Kidney (tissue), 22 donors: ENCODE measurements at places on chromosomes 2 and 18.

GRCh38 chr2:199742884-199743283 lies 108.1 kb downstream of the FTCDNL1 start:
- no peak for DNase-seq

DNA sequence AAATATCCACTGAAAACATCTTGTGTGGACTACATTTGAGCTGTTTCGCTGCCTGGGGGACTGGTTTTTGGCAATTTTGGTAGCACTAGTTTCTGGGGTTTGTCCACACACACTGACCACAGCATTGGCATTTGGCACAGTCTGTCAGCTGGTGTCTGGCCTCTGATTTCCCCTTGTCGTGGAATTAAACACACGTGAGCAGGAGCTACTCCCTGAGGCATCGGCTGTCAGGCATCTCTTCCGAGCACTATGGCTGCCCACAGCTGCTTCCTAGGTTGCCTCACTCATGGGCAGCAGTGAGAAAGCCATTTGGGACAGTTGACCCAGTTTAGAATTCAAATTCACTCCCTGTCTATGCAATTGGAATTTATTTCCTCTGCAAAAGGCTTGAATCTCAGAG lies 46.8 kb upstream of the FZD5 start:
- no peak for DNase-seq

DNA sequence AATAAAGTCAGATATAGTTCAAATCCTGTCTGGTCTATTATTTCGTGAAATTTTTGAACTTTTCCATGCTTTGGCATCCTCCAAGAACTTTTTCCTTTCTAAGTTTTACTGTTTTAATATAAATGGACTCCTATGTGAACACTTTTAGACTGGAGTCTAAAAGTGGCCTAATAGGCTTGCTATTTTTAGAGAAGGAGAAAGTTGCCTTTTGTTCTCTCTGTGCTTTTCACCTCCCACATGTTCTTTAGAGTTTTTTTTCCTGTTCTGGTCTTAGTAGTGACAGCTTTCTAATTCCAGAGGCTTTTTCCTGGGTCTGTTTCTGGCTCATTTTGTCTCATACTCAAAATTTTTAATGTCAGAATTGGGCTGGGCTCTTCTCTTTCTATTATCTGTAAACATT lies 72.2 kb downstream of the ADAM23 start:
- DNase-seq, result no peak

GRCh38 chr2:159073256-159073655 lies 104.8 kb downstream of the TANC1 start:
- no peak for DNase-seq

GRCh38 chr18:32760391-32760790 lies 12.4 kb downstream of the KLHL14 start:
- DNase-seq, result no peak

GRCh38 chr2:111019381-111019780 lies 101.3 kb upstream of the BCL2L11 start:
- no peak for DNase-seq

DNA sequence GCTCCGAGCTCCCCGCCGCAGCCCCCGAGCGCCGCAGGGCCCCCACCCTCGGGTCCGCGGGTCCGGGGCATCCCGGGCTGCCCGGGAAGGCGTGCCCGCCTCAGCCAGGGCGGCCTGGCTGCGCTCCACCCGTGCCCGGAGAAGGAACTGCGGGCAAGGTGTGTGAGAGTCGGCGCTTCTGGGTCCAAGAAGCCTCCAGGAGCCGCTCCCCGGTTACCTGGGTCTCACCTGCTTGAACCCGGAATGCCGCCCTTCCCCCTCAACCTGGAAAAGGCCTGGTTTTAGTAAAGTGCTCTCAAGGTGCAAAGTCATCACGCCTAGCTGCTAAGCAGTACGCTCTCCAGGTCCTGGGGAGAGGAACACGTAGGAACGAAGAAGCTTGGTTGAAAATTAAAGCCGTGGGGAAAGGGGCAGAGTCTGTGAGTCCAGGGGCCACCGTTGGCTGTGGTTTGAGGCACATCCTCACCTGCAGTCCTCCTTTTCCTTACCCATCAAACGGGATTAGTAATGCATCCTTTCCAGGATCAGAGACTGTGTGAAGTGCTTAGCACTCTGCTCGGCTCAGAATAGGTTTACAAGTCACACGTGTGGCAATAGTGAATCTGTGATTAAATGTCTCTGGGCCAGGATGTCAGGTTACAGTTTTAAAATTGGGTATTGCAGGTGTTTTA lies 1.2 kb downstream of the ASAP2 start:
- DNase-seq, result no peak

- DNase-seq, result no peak
Observed at GRCh38 chr2:180413336-180413735, 406.2 kb upstream of the CWC22 start.

- no peak for DNase-seq
Observed at GRCh38 chr2:44979581-44979980, 29.7 kb downstream of the SIX2 start.

GRCh38 chr2:224038049-224038829 lies 847 bp downstream of the SERPINE2 start:
- peak; percentile 71 for DNase-seq

GRCh38 chr2:160388464-160389263 lies 104.9 kb downstream of the RBMS1 start:
- DNase-seq, result no peak

DNA sequence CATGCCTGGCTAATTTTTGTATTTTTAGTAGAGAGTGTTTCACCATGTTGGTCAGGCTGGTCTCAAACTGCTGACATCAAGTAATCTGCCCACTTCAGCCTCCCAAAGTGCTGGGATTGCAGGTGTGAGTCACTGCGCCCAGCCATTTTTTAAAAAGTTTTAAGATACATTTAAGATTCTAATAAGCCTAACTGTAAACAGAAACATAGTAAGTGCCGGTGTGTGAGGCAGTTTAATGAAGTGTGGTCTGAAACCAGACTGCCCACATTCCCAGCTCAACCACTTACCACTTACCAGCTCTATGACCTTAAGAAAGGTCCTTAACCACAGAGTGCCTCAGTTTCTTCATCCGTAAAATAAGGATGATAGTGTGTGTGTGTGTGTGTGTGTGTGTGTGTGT lies 42.4 kb downstream of the TMEM237 start:
- DNase-seq, result no peak

DNA sequence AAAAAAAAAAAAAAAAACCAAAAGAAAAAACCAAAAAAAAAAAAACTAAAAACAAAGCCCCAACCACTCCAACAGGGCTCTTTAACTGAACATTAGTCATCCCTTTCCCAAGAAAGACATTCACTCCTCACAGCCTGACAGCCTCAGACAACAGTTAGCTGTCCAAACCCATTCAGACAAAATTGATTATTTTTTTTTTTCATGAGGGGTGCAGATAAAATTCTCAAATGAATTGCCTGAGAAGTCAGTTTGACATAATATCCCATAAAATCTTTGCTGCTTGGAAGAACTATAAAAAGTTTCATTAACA lies 206.1 kb upstream of the REV1 start:
- DNase-seq, result no peak

DNA sequence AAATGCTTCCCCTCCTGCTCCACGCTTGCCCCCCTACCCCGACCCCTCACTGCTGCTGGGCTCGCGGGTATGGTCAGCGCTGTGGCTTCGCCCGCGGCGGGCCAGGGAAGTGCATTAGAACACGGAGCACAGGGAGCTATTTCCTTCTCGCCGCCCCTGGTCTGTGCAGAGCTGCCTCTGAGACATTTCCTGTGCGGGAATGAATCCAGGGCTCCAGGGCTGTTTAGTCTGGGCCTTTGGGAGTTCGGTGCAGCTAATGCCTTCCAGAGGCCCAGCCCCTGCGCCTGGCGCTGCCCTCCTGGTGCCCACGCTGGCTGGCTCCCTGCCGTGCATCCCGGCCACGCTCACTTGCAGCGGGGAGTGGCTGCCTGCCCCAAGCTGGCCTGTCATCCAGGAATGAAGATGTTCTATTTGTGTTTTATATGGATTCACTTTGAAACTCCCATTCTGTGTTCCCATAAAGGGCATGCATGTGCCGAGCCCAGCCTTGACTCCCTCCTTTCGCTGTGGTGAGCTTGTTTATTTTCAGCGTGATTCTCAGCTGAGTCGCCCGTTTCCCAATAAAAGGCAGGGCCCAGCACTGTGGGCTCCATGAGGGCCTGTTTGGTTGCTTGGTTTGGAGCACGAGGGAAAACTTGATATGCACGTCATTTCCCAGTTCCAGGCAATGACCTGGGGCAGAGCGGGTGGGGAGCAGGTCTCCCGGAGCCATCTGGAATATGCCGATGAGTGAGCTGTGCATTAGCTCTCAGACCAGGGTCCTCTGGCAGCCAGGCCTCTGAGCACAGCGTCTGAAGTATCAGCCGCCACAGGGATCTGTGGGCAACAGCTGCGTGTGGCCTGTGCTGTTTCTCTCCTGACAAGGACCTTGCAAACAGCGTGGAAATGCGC lies 42.7 kb downstream of the SH3RF3 start:
- peak; percentile 21 for DNase-seq

DNA sequence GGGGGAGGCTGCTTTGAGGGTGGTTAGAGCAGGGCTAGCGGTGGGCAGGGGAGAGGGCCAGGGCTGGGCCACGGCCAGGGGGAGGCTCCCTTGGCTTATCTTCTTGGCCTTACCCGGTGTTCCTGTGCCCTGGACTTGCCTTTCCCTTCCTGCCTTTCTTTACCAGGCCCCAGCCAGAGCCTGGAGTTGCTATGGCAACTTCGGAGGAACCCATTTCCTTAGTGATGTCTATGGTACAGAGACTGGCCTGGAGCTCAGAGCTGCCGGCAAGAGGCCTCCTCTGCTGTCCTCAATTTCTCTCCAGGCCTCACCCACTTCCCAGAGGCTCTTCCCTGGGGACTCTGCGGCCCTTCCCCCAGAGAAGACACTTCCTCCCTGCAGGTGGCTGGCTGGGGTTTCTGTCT lies 11.5 kb downstream of the SPEG start:
- peak; percentile 60 for DNase-seq

- no peak for DNase-seq
Observed at GRCh38 chr18:48954886-48955819, 4.4 kb upstream of the SMAD7 start.

DNA sequence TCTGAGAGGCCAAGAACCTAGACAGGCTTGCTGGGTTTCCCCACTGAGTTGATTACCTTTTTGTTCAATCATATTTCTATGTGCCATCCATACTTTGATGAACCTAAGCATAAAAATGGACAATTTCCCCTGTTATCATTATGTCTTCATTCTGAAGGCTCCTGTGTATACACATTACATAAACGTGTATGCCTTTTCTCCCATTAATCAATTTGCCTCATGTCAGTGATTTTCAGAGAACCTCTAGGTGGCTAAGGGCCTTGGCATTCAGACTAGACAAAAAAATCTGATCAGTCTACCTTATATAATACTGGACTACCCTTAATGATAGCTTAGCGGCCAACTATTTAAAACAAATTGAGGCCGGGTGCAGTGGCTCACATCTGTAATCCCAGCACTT lies 4.1 kb upstream of the PEX13 start:
- no peak for DNase-seq

DNA sequence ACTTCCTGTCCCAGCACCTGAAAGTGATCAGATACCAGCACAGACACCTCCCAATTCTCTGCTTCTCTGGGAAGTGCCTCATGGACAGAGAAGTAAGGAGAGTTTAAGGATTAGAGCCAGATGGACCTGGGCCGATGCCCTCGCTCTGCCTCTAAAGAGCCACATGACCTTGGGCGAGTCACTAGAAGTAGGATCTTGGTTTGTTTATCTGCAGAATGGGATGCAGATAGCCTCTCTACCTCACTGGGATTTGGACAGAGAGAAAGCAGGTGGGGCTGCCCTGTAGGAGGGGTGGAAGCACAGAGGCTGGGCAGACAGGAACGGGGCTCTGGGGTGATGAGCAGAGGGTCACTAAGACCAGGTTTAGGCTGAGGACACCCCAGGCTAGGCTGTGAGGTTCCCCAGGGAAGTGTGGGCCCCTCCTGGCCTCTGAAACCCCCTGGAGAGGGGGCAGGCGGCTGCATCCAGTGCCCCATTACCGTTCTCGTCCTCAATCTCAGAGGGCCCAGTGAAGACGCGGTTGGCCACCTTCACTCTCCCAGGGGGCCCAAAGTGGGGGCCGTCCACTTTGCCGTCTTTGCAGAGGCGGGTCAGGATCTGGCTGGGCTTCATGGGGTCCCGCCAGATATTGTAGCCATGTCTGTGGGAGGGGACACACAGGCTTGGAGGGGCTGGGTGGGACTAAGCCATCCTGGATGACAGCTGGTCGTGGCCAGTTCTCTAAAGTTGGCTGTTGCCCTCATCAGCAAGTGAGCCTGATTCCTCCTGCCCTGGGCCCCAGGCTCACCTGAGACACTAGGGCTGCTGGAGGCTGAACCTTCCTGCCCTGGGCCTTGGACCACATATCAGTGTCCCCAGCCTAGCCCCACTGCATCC lies 13.3 kb downstream of the OTOF start:
- no peak for DNase-seq

- no peak for DNase-seq
Observed at GRCh38 chr2:173410579-173410978, 55.9 kb downstream of the CDCA7 start.

GRCh38 chr2:211455216-211455841 lies 898.9 kb downstream of the CPS1 start:
- DNase-seq, result peak; percentile 61

GRCh38 chr2:144403933-144404332 lies 116.0 kb downstream of the ZEB2 start:
- no peak for DNase-seq

DNA sequence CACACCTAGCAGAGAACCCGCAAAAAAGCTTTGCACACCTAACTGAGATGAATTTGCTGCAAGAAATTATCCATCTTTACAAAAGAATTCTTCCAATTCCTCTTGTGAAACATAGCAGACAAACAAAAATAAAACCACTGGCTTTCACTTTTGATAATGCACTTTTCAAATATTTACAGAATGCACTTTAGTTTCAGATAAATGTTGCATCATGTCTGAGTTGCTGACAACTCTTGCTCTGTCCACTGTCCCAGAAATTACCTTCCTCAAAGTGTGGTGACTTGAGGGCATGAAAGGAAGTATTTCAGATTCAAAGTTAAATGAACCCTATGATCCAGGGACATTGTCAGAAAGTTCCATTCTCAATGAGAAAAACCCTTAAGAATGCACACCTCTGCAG lies 256.2 kb upstream of the PARD3B start:
- no peak for DNase-seq

DNA sequence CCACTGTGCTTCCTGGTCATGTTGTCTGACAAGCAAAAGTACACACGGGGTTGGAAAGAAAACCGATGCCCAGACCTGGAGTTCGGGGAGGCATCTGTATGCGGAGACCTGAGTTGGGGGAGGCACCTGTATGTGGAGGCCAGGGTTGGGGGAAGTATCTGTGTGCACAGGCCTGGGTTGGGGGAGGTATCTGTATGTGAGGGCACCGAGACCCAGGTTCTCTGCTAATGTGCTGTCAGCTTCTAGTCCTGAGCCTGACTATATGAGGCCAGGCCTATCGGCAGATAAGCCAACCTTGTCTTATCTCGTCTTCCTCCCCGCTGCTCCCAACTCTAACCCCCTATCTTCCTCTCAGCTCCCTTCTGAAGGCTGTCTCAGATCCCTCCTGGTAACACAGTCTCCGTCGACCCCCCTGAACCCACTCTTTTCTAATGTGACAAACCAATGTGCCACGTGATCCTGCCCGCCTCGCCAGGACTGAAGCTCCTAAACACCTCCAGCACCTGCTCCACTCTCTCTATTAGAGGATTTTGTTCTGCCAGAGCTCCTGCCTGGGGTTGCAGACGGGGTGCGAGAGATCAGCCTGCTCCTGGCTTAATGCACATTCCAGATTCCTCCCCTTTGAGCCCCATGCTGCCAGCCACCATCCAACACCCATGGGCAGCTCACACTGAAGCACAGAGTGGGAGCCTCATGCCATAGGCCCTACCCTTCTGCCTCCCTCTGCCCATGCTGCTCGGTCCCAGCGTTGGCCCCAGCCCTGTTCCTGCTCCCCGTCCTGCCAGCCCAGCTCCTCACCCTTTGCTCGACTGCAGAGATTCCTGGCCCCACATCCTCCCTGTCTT lies 188.4 kb downstream of the SH3BP4 start:
- DNase-seq, result no peak

- DNase-seq, result no peak
Observed at GRCh38 chr2:181178823-181179412, 198.5 kb downstream of the UBE2E3 start.
